ENCODE measurements at places on chromosomes 6 and 20.

DNA sequence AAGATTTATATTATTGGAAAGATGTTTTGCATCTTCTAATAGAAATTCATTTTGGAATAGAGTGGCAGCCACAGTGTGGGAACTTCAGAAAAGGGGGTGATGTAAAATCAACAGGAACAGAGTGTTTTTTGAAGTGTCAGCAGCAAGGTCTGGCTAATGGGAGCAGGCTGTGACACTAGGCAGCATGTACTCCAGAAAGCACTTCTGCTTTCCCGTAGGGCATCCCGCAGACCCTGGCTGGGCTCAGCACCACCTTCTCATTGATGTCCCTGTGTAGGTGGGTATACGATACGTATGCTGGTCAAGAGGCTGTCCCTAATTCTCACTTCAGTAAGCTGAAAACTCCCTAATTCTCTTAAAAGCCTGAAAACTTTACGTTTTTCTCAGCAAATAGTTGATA is 74.7 kb downstream of the EYA4 start:
- no peak for DNase-seq

DNA sequence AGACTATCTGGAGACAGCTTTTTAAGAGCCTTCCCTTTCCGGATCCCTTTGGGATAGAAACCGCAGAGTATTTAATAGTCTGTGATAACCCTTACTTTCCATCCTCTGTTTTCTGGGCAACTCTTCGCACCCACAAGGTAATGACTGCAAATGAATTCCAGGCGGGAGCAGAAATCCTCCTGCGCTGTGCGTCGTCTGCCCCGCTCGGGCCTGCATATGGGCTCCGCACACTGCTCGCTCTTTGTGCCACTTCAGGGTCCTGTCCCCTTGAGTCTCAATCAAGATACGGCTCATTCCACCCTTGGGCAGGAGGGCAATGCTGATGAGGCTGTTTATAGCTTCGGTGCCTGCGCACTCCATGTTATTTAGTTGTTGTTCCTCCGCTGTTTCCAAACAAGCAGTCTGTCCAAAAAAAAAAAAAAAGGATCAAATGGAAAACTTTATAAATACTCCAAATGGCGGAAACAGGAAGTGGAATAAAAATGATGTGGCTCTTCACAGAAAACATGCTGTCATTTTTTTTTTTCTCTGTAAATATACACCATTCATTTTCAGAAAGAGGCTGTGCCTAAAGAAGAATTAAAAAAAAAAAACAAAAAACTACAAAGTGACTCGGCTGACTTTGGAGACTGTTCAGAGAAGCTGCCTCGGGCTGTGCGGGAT is 169.6 kb upstream of the GMDS start:
- DNase-seq, result no peak

DNA sequence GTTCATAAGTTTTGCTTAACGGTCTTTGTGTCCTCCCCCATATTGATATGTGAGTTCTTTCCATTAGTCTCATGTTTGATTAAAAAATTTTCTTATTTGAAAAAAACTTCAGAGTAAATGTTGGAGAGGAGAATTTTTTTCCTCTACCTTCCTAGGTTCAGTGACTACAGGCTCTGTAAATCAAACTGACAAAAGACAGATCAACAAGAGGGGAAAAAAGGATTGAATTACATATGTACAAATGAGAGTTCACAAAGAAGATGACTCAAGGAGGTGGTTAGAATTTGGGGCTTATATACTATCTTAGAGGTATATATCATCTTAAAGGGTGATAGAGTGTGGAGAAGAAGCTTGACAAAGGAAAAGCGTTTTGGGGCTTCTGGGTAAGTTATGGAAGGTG is 5.6 kb downstream of the TMC2 start:
- no peak for DNase-seq

DNA sequence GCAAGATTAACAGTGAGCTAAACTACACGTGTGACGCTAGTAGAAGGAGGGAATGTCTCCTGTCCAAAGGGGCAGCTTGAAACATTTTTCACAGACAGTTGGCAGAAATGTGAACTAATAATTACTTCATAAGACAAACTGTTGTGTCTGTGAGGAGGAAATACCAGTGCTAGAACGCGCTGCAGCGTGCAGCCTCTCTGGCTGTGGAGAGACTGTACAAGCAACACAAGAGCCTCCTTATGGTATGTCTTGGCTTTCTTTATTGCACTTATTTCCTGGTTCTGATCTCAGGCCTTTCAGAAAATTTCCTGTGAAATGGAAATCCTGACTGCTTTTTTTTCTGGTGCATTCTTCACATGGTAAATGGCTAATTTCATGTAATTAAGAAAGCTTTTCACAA is 25.3 kb upstream of the TIAM2 start:
- peak; percentile 14 for DNase-seq

GRCh38 chr20:52402950-52403349 is 211.4 kb upstream of the ZFP64 start:
- no peak for DNase-seq

- DNase-seq, result no peak
These were observed 469.8 kb upstream of the AGPAT4 start for GRCh38 chr6:161743509-161744178.

- no peak for DNase-seq
These were observed 123.2 kb upstream of the BMP5 start for GRCh38 chr6:55998576-55998975.

DNA sequence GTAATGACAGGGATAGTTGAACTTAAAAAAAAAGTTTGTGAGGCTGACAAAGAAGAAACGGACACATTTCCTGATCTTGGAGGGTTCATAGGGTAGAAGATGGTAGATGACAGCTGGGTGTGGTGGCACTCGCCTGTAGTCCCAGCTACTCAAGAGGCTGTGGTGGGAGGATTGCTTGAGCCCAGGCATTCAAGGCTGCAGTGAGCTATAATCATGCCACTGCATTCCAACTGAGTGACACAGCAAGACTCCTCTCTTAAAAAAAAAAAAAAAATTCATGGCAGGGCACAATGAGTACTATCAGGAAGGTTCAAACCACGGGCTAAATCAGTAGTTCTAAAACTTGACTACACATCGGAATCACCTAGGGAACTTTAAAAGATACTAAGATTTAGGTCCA is 2.0 kb upstream of the MICA start:
- peak; percentile 92 for DNase-seq

DNA sequence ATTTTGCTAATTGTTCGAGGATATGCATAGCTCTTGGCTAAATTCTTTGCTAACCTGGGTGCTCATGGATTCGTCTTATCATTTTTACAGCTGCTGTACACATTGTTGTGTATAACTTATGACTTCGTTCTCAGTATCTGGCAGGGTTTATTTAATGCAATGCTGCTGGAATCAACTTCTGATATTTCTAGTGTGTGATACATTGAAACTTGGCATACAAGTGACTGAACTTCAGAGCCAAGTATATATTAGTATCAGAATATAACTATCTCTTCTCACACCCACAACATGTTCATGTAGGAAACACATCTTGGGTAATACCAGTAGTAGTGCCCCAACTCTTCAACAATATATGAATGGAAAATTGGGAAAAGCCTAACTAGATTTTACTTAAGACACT is 764.2 kb downstream of the TENT5A start:
- DNase-seq, result no peak

GRCh38 chr20:22861990-22862389 is 173.1 kb upstream of the SSTR4 start:
- no peak for DNase-seq

DNA sequence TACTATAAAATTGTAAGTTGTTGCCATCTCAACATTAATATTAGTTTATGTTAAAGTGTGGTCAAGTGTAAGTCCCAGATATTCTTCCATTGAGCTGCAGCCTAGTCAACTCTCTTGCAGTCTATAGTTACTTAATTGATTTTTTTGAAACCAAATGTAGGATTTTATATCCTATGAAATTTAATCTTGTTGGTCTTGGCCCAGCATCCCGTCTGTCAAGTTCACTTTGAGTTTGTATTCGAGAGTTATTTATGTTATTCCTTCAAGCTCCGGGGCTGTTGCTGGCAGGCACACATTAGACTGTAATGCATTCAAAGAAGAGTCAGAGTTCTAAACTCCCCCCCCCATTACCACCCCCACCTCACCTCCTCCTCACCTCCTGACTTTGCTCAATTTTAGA is 71.0 kb upstream of the SPACA1 start:
- no peak for DNase-seq

GRCh38 chr6:104473021-104473429 is 386.7 kb downstream of the HACE1 start:
- DNase-seq, result no peak

GRCh38 chr20:24948939-24949679 is at the start of gene CST7:
TSS of gene CST7 (plus strand) at chr20:24949269. CDS start at chr20:24949506, 237 bp downstream.
- DNase-seq, result no peak

DNA sequence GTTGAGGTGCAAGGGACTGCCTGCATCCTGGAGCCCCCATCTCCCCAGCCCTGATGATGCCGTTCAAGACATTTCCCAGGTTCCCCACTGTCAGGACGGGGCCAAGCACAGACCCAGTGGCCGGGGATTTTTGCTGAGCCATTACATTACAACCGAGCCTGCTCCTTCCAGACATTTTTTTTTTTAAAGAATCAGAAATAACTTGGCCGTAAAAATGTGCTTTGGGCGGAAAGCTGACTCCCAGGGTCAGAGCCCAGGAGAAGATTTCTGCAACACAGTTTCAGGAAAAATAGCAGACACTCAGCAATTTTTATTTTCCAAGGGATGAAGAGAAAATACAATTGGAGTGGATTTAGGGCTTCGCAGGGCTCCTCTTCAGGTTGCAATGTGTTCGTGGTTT is 87.9 kb downstream of the LRFN2 start:
- no peak for DNase-seq

DNA sequence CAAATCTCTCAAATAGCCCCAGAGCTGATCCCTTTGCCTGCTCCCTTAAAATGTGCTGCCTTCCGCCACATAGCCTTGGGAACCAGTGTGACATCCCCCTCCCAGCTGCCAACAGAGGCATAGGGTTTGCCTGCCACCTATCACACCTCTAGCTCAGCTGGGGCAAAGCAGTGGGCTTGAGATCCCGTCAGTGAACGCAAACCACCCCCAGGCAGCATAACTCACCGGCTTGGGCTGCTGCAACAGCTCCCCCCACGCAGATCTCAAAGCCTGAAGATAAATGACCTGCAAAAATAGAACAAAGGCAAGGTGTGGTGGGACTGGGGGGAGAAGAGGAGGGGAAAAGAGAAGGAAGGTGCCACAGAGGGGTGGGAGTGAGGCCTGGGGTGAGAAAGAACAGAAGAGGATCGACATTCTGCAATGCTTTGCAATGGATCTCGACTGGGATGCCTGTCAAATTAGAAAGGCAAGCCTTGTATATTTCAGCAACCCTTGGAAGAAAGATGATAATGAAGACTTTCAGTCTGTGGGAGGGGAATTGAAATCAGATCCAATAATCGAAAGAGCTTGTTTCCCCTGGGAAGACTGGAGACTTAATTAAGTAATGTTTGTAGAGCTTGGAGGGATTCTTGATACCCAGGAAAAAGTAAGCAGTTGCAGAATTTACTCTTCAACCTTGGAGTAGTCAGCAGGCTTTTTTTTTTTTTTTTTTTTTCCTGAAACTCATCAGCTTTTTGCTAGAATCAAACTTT is 1.3 kb downstream of the PDYN start:
- DNase-seq, result no peak

DNA sequence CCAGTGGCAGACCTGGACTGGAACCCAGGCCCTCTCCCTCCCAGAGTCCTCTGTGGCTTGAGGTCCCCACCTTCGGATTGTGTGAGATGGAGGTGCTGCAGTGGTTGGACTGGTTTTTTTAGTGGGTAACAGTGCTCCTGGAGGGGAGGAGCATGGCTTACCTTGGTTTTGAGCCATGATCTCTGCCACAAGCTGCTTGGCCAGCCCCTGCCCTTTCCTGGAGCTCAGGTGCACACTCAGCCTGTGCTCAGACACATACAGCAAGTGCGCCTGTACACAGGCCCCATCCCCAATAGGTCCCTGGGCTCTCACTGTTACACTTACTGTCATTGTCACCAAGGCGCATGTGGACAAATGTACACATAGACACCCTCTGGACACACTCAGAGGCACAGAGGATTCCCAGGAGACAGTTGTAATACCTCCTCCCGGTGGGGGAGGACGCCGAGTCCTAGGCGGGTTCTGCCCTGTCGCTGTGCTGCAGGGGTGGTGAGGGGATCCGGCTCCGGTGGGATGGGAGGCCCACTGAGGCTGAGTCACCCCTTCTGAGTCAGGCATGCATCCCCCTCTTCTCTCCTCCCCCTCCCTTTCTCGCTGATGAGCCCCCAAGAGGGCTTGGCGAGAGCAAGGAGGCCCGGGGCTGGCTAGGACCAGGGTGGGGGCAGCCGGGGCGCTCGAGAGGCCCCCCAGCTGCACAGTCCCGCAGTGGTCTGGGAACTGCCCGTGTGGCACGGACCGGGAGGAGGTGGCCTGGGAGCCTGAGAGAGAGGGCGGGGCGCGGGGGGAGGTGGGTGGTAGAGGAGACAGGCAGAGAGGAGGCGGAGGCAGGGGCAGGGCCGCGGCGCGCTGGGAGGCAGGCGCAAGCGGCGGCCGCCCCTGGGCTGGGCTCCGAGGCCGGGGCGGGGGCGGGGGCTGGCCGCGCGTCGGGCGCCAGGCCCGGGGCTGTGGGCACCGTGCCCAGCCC is 522 bp upstream of the EPB41L1 start:
- peak; percentile 83 for DNase-seq

- no peak for DNase-seq
These were observed 83.9 kb upstream of the SIRPG start for GRCh38 chr20:1741309-1742048.

DNA sequence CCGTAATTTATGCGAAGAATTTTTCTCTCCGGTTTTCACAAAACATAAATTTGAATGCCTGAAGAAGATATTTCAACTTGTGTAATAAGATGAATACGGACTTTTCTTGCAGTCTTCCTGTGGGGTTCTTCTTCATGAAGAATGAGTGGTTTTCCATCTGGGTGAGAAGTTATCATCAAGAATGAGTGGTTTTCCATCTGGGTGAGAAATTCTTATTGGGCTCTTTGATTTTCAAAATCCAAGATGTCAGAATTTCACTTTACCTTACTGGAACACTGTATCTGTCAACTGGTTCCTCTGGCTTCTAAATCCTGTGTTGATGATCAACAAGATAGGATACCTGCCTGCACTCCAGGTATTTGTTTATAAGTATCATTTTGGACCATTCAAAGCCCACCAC is 160.1 kb upstream of the C6orf118 start:
- DNase-seq, result no peak

DNA sequence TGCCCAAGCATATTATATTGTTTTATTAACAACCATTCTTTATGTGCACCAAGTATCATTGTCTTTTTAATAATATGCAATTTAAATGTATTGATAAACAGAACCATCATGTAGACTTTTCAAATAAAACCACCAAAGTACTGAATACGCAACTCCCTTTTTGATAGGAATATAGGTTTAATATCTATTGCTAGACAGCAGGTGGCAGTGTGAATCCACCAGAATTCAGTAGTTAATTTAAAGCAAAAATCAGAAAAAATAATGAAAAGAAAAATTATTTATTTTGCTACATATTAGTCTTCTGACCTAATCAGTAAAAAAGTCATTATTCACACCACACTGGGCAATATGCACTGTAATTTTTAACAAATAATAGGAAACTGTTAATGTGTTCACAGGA is 143.7 kb downstream of the KLHL32 start:
- peak; percentile 45 for DNase-seq

Measured in EH (cell line).